Esophagus squamous epithelium (tissue), 5 donors: ENCODE measurements at places on chromosomes 12 and 14.

- no peak for DNase-seq
Measured at GRCh38 chr12:96170328-96170727, 23.8 kb upstream of the ELK3 start.

GRCh38 chr14:93906341-93907329 is 20.5 kb upstream of the FAM181A start:
- DNase-seq, result no peak

GRCh38 chr14:53953002-53953827 is 3.4 kb downstream of the BMP4 start:
- DNase-seq, result no peak

- DNase-seq, result no peak
Measured at GRCh38 chr14:57823015-57823660, 42.8 kb downstream of the SLC35F4 start.

DNA sequence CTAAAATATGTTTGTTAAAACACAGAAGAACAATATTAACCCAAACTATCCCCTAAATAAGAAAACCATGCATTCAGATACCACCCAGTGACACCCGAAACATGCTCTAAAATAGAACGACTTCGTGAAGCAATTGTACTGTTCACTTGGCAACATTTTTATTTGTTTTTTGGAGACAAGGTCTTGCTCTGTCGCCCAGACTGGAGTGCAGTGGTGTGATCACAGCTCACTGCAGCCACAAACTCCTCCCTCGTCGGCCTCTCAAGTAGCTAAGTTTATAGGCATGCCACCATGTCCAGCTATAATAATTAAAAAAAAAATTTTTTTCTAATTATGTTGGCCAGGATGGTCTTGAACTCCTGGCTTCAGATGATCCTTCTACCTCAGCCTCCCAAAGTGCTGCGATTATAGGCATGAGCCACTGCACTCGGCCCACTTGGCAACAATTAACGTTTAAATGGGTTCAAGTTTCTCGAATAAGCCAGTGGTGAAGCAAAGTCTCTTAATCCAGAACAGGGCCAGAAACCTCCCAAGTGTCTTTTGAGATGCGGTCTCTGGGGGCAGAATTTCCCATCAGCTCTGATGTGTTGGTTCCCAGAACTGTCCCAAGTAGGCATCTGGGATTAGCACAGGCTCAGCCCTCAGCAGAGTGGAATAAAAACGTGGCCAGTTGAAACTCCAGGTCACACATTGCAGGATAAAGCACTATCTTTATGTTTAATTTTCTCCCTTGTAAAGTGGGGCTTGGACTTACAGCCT is 74.5 kb downstream of the TMCC3 start:
- no peak for DNase-seq

- DNase-seq, result no peak
Measured at GRCh38 chr14:54338696-54339317, 58.0 kb upstream of the CDKN3 start.

GRCh38 chr12:105330931-105331804 is 677 bp downstream of the C12orf75 start:
- DNase-seq, result no peak

GRCh38 chr14:100864206-100864605 is 38.3 kb downstream of the MEG3 start:
- DNase-seq, result no peak
